ENCODE measurements at places on chromosomes 7 and 10. TPM values are rescaled to one million over a fixed set of nuclear protein-coding genes. Genes with fewer than 3 reads are reported as not detected.

BTRC gene
- polyA plus RNA-seq, result 13.2 TPM

SCRN1 gene
- polyA plus RNA-seq, result 2.9 TPM

ASAH2 gene
- 3.1 TPM for polyA plus RNA-seq

DNA sequence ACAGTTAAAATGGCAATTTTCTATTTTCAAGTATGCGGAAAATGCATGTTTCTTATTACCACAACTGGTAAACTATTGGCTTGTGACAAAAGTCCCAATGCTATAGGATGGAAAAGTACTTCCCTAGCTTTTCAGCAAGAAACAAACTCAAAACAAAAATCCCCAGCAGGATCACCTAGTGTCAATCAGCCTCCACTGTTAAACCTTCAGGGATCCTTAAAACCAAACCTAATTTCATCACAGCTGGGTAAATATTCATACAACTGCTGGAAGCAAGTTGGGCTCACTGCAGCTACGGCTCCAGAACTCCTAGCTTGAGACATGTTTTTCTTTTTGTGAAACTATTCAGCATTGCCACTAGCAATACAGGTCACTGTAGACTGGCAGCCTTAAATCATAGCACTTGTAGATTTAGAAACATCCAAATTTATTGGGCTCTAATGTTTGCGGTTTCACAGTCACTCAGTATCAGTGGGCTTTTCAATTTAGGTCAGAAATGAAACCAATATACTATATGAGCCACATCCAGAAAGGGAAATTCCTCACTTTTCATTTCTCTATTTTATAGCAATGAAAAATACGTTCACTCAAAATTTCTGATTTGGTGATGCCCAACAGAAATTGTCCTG lies 145.2 kb upstream of the ANK3 start:
- no peak for DNase-seq

DNA sequence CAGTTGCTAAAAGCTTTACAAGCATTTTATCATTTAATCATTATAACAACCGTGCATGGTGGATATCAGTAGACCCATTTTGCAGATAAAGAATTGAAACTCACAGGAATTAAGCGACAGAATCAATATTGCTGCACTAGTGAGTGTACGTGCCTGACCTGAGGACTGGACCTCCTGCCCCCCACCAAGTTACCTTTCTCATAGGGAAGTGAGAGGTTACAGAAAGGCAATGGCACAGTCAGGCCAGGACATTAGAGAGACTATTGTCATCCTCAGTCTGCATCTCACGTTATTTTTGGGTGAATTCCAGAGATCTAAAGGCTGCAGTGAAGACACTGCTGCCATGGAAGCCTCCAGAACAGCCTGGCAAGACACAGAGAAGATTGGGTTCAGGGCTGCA lies 80.9 kb downstream of the WDFY4 start:
- DNase-seq, result no peak

DNA sequence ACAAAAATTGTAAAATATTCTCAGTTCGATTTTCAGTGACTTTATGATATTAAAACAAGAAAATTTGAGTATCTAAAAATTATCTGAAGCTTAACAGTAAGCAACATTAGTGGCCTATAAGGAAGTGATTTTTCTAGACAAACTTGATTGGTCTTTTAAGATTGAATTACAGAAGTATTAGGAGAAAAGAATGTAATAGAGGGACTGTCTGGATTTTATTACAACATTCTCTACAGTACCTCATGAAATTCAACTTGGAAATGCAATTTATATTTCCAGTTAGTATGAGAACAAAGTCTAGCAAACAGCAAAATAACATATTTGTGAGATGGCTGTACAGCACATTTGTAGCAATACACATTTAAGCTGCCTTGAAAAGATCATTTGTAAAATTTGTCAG lies 18.8 kb downstream of the REEP3 start:
- no peak for DNase-seq

CDHR3 gene
- polyA plus RNA-seq, result 2.1 TPM

WEE2 gene
- polyA plus RNA-seq, result not detected

DNA sequence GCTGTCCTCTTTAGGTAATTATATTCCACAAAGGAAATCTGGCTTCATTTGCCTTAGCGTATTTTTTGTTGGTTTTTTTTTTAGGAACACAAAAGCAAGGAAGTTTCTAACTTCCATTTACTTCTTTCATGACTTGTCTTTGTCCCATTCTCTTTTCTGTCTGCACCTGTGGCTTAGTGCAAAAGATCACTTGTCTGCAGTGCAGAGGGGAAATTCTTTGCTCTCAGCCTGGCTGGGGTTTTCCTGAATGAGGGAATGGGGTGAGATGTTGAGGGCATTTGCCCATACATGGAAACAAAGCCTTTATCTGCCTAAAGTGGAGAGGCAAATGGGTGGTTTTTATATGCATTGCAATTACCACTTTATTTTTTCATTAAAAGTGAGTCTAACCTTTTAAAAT lies 361.1 kb upstream of the IGFBP3 start:
- DNase-seq, result no peak

ITPRID1 gene
- polyA plus RNA-seq, result not detected

GRCh38 chr10:26574783-26575182 lies 122.7 kb upstream of the PDSS1 start:
- DNase-seq, result no peak

ZNF33A gene
- polyA plus RNA-seq, result 27.2 TPM

GRCh38 chr10:8489823-8490222 lies 435.3 kb downstream of the GATA3 start:
- no peak for DNase-seq

LOXL4 gene
- polyA plus RNA-seq, result 0.10 TPM

GRCh38 chr10:118621304-118621942 lies 26.0 kb upstream of the PRLHR start:
- DNase-seq, result no peak

- no peak for DNase-seq
These were observed 76.4 kb downstream of the DOCK4 start for GRCh38 chr7:112129655-112130323.

DNA sequence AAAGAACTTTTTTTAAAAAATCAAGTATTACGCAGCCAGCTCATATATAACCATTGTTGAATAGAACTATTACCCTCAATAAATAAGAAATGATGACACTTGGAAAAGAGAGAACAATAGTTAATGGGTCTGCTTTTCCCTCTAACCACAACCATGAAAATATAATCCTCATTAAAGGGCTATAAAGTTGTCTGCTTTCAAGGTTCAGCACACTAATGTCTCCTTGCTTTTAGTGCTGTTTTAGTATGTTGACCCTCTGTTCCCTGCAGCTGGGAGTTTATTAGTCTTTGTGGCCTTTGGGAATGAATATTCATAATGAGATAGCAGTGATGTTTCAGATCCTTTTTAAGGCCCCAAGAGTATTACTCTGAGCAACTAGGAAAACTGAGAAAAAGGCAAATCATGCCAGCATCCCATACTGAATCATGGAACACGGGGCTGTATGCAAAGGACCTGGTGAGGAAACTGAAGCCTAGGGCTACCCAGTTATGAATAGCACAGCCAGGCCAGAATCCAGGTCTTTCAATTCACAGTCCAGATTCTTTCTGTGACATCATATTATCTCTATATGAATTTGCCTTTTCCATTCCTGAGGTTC lies 332.0 kb upstream of the LRGUK start:
- DNase-seq, result no peak

DNA sequence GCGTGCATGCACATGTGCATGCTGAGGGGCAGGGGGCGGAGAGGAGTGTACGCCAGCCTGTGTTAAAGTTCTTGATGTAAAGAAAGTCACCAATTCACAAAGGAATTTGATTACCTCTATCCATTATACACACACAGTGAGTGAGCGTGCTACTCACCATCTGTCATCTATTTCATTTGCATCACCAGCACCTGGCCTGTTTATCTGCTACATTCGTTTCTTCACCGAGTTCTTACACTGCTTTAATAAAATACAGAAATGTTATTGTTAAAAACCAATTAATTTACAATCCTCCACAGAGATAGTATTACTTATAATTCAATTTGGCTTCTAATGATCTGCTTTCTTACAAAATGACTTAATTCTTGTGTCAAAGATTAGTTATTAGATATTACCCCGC lies 32.6 kb downstream of the NEUROD6 start:
- DNase-seq, result no peak

DNA sequence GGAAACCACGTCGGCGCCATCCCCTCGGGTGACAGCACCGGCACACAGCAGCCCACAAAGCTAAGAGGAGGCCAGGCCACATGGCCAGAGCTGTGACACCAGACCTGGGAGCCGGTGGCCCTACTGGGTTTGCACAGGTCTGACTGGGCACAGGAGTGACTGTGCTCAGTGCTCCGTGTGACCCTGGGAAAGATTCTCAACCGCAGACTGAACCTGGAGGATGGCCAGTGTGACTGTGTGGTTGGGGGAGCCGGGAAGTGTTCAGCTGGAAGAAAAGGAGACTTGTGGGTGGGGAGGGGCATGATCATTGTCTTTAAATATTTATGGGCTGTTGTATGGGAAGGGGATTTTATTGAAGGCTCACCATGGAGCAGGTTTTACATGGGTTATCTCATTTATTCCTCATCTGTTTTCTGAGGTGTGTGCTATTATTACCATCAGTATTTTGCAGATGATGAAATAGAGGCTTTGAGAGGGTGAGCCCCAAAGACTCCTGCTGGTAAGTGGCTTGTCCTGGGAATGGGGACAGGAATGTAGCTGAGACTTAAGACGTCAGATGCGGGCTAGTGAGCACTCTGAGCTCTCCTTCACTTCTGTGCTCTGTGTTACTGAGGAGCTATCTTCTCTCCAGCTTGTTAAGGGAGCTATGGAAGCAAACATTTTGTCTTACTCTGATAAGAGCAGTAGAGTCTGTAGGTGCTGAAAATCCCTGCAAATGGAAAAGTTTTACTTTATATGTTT lies 127.5 kb downstream of the TMEM178B start:
- DNase-seq, result no peak

GRCh38 chr7:86793136-86793535 lies 149.4 kb downstream of the GRM3 start:
- DNase-seq, result no peak

DNA sequence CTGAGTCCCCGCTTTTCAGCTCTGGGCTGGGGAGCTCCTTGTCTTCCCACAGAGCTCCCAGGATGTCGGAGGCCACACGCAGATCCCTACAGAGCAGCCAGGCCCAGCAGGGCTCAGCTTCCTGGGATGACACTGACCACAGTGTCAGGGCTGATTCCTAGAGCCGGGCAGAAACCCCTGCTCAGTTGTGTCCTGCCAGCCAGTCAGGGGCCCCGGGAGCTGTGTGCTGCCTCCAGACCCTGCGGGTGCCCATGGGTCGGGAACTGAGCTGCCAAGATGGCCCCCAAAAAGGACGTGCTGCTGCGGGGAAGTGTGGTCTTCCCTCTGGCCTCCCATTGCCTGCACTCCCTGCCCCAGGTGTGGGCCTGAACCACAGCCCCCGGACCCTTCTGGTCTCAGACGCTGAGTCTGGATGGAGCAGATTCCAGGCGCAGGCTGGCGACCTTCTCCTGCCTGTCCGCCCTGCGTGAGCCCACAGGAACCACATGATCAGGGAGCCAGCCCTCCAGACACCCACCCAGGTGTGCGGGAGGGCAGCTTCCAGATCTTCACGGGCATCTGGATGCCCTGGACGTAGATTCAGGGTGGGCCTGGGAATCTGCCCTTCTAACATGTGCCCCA lies 217.4 kb downstream of the MAD1L1 start:
- no peak for DNase-seq

ACTL6B gene
- polyA plus RNA-seq, result not detected

KLF14 gene
- polyA plus RNA-seq, result not detected

DNA sequence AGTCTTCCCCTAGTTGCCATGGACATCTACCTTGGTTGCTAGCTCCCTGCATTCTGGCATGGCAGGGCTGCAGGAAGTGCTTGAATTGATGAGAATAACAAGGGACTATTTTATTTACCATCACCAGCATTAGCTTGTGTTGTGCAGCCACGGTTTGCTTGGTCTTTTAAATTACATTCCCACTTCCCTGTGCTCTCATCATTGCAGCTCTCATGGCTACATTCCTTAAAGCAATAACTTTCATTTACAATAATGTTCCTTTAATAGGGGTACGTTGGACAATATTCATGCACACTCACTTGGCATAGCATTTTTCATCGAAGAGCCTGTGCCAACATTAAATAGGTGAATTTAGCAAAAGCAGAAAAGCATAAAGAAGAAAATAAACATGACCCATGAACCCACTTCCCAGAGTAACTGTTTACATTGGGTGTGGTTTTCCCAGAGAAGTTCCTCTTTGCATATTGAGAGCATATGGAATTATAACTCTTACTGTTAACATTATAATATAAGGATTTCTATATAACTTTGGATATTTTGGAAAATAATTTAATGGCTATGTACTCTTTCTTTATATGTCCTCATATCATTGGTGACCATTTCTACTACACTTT lies 113.2 kb upstream of the VWC2 start:
- no peak for DNase-seq

GRCh38 chr7:15557686-15558085 lies 4.1 kb downstream of the AGMO start:
- DNase-seq, result no peak

GRCh38 chr10:14684354-14684753 lies 90.3 kb downstream of the FAM107B start:
- DNase-seq, result no peak

- no peak for DNase-seq
These were observed 98.8 kb upstream of the PFKP start for GRCh38 chr10:2968401-2969058.

GRCh38 chr7:77674878-77675277 lies 21.4 kb upstream of the RSBN1L start:
- no peak for DNase-seq

- DNase-seq, result no peak
These were observed 1.7 kb downstream of the TES start for GRCh38 chr7:116211913-116212596.

- no peak for DNase-seq
These were observed 1.0 kb downstream of the CHST15 start for GRCh38 chr10:124092250-124092859.

CAV2 gene
- not detected for polyA plus RNA-seq

GRCh38 chr7:5217851-5218331 lies 27.9 kb downstream of the WIPI2 start:
- no peak for DNase-seq

DNA sequence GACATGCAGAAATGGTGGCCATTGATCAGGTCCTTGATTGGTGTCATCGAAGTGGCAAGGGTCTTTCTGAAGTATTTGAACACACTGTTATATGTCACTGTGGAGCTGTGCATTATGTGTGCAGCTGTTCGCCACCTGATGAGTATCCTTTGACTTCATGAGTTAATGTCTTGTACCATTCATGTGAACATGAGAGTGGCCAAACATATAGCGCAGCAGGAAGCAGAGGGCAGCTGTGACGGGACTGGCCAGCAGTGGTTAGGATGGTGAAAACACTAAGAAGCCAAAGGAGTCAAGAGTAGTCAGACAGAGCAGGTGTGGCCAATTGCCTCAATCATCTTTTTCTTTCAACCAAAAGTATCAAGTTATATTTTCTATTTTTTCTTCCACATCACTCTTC lies 167.4 kb downstream of the IMMP2L start:
- no peak for DNase-seq

DNA sequence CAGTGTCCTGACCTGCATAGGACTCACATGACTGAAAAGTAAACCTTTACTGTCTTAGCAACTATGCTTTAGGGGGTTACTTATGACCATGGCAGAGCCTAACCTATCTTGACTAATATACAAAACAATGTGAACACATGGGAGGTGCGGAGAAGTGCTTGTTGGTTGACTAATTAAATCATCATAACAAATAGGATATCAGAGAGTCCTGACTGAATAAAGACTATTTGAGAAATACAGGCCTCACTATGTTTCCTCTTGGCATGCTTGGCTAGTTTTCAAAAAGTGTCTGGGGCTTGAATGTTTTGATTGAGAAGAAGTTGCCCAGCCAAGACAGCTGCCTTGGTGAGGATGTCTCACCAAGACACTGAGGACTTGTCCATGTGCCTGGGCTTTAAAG lies 104.4 kb upstream of the PHYHIPL start:
- DNase-seq, result no peak
